ENCODE measurements at places on chromosomes 2 and 18.
A peak's percentile ranks its signal among the peaks of the same experiment; 100 is the strongest.

GRCh38 chr18:59646228-59646962 is 50.8 kb downstream of the CCBE1 start:
- no peak for DNase-seq

- peak; percentile 32 for DNase-seq
These were observed at the start of gene TYMS for GRCh38 chr18:657311-658000. Gene TYMS (plus strand): TSS chr18:657653. CDS start chr18:657743, 90 bp downstream.

DNA sequence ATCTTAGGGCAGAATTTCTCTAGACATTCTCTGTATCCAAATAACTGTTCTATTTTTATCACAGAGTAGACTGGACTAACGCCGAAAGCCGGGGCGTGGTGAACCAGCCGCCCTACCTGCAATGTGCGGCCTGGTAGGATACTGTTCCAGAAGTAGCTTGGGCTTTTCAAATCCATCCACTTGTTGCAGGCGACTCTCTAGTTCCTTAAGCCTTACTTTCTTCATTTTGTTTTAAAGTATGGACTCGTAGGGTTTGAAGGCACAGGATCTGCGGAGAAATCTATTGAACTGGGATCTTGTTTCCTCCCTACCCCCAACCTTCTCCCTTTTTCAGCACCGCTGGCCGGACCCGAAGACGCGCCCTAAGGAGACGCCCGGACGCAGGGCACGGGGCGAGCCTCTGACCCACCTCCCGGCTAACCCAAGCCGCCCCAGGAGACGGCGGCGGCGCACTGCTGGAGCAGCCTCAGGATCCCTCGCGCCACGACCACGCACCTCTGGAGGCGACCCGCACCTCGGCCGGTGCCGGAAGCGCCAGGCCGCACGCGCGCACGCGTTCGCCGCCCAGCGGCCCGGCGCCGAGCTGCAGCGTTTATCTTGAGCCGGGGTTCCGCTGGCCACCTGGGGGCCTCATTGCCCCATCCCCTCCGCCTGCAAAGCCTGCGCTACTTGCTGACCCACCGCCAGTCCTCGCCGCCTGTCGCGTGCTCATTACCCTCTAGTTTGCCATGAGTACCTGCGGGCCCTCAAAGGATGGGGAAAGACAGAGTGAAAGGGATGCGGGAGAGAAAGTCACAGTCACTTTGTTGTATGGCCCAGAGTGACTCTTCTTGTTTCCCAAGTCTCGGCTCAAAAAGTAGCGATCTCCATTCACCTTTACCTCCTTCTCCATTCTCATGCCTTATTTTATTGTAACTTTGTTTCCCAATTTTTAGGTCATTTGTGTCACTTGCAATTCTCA is at the start of gene METTL5:
Gene METTL5 (minus strand): TSS at position 533 of the 961 bp plus-strand sequence. CDS start 308 bp downstream, at position 225.
- peak; percentile 84 for DNase-seq

DNA sequence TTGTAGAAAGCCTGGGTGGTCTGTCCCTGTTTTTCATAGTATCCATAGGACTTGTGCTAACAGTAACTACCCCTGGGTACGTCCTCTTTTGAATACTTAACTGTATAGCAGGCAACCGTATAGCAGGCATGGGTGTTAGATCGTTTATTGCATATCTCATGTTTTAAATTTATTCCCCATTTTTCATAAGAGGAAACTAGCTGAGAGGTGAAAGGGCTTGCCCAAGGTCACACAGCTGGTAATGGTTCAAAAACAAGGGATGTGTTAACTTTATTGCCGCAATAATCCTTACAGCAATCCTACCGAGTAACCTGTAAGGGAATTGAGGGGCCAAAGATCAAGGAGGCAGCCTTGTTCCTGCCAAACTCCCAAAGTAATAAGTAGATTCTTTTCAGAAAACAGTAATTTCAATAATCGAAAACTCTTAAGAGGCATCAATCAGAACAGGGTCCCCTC is 990 bp upstream of the MGAT4A start:
- no peak for DNase-seq

GRCh38 chr2:130310881-130311280 is 31.8 kb upstream of the IMP4 start:
- no peak for DNase-seq

- no peak for DNase-seq
These were observed 41.4 kb downstream of the ZAP70 start for GRCh38 chr2:97754690-97755346.

- no peak for DNase-seq
These were observed 50.8 kb downstream of the PID1 start for GRCh38 chr2:229220254-229220653.

GRCh38 chr2:195202163-195202845 is 454.7 kb upstream of the SLC39A10 start:
- DNase-seq, result no peak

DNA sequence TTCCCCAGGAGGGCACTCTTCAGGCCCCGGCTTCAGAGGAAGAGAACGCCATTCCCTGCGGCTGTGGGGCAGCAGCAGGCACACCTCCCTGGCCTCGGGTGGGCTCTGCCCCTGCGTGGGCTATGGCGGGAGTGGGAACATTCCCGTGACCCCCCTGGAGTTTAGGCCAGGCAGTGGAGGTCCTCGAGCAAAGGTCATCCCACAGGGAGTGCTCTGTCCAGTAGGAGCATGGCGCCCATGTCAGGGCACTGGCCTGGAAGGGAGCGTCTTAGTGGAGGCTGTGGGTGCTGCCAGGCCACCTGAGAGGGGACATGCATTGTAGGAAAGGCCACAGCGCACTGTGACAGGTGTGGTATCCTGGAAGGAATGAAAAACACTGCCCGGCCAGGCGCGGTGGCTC is 9.2 kb upstream of the NFATC1 start:
- no peak for DNase-seq

DNA sequence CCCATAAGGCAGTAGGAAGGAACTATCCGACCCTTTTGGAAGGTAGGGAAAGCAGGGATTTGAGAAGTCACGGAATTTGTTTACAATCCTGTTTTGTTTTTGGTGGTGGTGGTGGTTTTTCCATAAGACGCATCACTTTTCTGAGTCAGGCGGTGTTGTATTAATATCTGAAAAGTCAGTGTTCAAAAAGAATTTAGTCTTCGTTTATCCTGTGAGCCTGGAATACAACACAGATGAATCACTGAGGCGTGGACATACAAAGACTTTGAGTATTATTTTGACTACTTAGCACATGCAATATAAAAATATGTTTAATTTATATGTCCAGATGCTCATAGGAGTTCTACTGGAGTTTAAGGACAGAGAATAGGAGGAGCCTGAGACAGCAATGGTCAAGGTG is 785 bp downstream of the ZNF892 start:
- no peak for DNase-seq

DNA sequence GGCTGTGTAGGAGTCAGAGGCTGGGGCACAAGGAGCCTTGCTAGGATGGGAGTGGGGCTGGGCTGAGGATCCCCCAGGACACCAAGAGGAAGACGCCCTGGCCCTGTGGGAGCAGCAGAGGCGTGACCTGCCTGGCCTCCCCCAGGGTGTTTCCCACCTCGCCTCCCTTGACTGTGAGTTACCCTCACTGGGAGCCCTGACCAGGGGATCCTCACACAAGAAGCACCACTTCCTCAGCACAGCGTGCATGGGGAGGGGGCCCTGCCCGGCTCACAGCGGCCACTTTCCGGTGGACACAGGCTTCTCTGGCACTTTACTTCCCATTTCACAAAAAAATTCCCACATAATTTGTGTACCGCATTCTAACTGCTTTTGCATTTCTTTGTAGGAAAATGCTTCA is 187.7 kb downstream of the EIPR1 start:
- no peak for DNase-seq

GRCh38 chr2:142794850-142795249 is 82.6 kb upstream of the KYNU start:
- no peak for DNase-seq

DNA sequence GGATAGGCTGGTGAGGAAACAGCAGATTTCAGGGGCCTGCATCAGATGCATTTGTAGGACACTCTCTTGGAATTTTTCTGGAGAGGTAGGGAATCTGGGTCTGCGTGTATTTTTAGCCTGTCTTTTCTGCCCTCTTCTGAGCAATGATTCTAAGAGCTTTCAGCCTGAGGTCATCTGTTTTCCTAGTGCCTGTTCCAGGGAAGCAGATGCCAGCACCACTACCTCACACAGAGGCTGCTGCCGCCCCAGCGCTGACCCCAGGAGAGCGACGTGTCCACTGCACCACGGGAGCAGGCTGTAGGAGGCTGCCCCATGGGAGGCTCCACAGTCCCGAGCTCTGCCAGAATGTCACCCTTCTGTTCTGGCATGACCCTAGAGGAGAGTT is 316.5 kb downstream of the CYP26B1 start:
- DNase-seq, result no peak

DNA sequence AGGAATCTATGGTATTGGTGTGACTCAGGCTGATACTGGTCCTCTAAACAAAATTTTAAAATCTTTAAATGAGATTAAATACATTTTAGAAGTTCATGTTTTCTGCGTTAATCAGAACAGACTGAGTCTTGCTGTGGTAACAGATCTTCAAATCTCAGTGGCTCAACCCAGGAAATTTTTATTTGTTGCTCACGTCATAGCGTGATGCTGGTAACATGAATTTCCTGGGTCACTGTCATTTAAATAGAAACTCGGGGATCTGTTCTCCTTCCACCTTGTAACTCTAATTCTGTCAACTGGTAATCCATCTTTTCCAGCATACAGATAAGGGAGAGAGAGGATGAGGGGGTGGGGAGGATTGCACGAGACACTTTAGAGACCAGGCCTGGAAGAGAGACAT is 90.0 kb downstream of the CDC42EP3 start:
- no peak for DNase-seq

DNA sequence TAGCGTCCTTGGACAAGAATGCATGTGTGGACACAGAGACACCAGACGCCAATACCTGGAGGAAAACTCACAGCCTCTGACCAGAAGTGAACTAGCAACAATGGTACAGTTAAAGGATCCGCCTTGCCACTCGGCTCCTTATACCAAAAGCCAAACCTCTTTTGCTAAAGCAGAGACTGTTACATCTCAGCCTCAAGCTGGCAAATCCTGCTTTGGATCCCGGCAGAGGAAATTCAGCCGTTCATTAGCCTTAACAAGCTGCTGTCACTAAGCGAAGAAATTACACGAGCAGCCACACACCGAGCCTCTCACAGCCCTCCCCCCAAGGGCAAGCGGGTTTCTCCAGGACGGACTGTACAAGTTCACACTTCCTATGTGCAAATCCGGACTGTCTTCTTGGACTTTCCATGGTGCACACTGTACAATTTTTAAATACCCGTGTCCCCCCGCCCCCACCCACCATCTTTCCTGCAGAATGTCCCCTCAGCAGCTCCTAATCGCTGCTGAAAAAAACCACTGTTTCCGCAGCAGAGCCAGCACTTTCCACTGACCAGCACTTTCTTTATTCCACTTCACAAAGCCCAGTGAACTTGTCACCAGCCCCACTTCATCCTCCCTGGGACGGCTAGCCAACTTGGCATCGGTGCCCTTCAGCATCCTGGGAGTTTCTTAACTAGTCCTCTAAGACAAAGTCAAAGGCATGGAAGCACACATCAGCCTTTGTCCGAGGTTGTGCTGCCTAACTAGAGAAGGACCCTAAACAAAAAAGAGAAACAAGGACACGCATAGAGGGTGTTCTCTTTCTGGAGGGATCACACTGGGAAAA is 1.5 kb downstream of the KLF7 start:
- DNase-seq, result peak; percentile 19

DNA sequence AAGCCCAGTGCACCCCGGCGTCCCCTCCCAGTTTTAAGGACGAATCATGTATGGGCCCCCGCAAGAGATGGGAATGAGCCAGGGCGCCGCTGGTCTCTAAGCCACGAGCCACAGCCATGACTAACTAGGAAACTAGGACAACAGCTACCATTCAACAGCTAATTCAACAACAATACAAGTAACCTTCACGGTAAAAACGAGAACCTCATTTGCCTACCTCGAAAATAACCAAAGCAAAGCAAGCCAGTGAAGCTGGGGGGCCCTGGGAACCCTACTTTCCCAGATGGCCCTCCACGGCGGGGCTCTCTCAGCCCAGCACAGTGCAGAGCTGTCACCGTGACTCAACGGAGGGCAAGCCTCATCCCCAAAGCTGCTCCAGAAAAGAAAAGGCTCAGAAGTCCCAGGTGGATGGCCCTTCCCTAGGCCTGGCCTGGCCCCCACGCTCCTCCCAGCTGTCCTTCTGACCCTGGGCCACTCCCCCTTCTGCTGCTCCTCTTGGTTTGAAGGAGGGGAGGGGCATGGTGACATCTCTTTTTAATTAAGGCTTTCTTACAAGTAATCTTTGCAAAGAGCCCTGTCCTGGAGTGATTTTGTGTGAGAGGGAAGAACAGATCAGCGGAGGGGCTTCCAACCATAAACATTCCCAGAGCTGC is 126.3 kb downstream of the HDAC4 start:
- DNase-seq, result peak; percentile 10

DNA sequence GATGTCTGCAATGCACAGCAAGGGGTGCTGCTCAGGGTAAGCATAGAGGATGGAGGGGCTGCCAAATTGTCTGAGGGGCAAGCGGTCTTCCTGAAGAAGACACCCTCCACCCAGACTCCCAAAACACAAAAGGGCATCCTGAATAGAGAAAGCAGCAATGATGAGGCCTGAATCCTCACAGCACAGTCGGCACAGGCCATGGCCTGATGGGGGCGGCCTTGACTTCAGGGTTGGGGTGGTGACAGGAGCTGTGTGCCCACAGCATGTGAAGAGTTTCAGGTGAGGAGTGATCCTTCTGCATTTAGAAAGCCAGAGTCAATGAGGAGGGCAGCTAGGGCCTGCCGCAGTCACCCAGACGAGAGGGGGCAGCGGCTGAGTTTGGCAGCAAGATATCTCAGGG is 159.4 kb downstream of the GALNT14 start:
- DNase-seq, result no peak

- no peak for DNase-seq
These were observed 1501.6 kb upstream of the SLC39A10 start for GRCh38 chr2:194155431-194155830.

DNA sequence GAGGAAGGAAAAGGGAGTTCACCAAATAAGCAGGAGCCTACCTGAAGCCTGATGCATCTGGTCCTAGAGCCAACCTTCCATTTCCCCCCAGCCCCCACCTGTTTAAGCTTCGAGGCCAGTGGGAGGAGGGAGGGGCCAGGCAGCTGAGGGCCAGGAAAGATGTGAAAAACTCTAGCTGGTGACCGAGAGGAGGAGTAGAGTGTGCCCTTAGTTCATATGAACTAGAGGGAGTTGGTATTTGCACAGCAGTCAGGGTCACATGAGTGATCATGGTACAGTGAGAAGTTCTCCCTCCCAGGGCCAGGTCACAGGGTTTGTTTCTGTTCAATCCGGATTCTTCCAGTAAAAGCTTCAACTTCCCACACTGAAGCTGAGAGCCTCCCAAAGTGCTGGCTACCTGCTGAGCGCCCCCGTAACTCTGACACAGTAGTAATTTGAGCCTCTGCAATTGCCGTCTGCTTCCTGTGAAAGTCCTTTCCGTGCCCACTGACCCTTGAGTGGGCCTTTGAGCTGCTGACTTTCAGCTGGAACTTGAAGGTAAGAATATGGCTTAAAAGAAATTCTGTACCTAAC is at the start of gene SULT1C2:
Gene SULT1C2 (plus strand): TSS at position 362 of the 573 bp plus-strand sequence. CDS start 4,773 bp downstream, outside the sequence.
- no peak for DNase-seq

- no peak for DNase-seq
These were observed 452.1 kb upstream of the ST6GAL2 start for GRCh38 chr2:107338059-107338458.

DNA sequence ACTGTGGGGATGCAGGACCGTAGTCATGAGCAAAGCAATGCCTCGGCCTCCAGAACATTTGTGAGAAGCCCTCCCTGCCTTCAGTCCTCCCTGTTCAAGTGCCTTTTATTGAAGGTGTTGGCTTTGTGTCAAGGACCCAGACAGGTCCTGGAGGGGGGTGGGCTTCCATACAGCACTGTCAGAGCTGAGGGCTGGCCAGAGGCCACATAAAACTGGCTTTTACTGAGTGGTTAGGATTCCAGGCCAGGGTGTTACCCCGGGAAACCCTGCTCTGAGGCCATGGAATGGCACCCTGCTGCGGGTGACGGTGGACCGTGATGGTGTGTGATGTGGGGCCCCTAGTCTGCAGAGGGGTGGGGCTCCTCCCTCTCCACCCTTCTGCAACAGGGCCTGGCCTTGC is 41.6 kb downstream of the TOGARAM2 start:
- no peak for DNase-seq
